SW 1271 (cell line): ENCODE measurements at places on chromosomes 13 and 19.

GRCh38 chr19:55146078-55146704 is 2.8 kb downstream of the TNNT1 start:
- DNase-seq: peak; percentile 37

- no peak for DNase-seq
Measured at GRCh38 chr19:11306337-11306736, 10.4 kb downstream of the TSPAN16 start.

- DNase-seq: no peak
Measured at GRCh38 chr13:113636266-113636963, 21.6 kb downstream of the ATP4B start.

- no peak for DNase-seq
Measured at GRCh38 chr19:1953037-1953436, 12.1 kb downstream of the CSNK1G2 start.

DNA sequence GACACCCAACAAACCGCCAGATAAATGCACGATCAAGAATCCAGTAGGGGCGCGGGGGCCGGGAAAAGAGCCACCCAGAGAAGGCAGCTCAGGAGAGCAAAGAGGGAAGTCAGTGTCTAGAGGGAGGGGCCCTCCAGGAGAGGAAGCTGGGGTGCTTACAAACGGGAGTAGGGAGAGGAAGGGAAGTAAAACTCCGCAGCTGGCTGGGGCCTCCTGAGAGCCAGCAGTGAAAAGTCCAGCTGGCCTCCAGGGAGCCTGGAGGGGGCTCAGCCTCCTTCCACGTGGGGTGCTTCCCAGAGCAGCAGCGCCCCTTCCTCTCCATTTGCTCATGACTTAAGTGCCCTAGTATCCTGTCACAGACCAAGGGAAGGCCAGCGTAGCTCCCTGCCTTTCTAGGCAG is 51.8 kb downstream of the TMED1 start:
- DNase-seq: no peak

DNA sequence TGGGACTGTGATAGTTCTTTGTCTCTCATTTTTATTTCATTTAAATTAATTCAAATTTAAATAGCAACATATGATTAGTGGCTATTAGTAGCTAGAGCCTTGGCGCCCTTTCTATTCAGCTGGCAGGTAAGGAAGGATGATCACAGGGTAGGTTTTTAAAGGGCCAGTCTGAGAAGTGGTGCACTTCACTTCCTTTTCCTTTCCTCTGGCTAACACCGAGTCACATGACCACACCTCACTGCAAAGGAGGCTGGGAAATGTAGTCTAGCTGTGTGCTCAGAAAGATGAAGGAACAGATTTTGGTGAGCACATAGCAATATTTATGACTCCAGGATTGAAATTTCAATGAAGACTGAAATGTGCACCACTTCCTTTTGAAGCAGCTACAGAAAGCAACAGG is 128.7 kb downstream of the TSHZ3 start:
- peak; percentile 37 for DNase-seq

GRCh38 chr13:29935309-29935981 is 85.0 kb upstream of the UBL3 start:
- DNase-seq: no peak

DNA sequence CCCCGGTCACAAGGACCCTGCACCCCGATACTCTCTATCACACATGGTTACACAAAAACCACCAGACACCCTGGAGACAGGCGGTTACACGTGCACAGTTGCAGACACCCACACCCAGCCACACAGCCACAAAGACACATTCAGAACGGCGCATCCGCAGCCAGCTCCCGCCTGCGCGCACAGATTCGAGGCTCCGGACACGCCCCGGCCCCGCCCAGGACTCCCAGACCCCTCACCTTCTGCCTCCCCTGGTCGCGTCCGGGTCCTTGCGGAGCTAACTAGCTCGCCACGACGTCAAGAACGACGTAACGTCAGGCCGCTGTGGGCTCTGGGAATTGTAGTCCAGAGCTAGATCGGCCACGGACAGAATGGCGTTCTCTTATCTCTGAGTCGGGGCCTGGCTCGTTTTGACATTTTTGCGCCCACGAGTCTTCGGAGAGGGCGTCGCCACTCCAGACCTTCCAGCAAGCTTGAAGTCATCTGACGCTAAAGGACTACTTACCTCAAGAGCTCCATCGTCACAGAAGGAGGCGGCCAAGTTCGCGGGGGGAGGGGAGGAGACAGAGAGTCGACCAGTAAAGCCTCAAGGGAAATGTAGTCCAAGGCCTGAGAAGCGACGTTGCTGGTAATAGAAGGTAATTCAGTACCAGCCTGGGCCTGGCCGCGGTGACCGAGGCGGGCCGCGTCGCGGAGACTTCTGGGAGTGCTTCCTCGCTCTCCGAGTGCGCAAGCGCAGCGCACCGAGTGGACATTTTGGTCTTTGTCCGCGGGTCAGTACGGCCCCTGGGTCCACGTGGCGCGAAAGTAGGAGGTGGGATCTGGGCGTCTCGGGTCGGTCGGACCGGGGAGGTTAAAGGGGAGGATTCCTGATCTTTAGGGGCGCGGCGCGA is at the start of the genes ZNF146 and ZNF565:
Gene ZNF146, plus strand, starts transcription at position 721 of the 890 bp plus-strand sequence. CDS start 21,335 bp downstream, outside the sequence.
Gene ZNF565, minus strand, starts transcription at position 280 of the 890 bp plus-strand sequence. CDS start 12,680 bp downstream, outside the sequence.
- peak; percentile 97 for DNase-seq

DNA sequence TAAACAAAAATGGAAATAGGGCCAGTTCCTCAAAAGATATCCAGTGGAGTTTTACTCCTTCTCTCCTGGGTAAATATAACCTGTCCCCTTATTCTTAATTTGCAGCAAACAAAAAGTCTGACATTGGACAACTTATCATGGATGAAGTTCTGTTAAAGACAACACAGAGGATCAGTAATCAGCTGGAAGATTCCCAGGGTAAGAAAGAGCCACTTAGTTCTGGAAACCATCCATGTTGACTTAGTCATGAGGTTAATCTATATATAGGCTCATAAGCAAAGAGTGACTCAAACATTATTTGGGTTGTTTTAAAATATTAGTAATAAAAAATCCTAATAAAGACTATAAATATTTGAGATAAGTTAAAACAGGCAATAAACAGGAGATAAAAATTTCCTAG is 40.5 kb upstream of the EBPL start:
- DNase-seq: no peak

- DNase-seq: no peak
Measured at GRCh38 chr13:105290596-105290995, 1244.9 kb downstream of the EFNB2 start.

- no peak for DNase-seq
Measured at GRCh38 chr13:50745542-50746115, 97.9 kb downstream of the DLEU7 start.

- DNase-seq: no peak
Measured at GRCh38 chr19:42548552-42548951, 20.3 kb upstream of the CEACAM1 start.

- DNase-seq: no peak
Measured at GRCh38 chr13:112938680-112939079, 30.3 kb upstream of the MCF2L start.

DNA sequence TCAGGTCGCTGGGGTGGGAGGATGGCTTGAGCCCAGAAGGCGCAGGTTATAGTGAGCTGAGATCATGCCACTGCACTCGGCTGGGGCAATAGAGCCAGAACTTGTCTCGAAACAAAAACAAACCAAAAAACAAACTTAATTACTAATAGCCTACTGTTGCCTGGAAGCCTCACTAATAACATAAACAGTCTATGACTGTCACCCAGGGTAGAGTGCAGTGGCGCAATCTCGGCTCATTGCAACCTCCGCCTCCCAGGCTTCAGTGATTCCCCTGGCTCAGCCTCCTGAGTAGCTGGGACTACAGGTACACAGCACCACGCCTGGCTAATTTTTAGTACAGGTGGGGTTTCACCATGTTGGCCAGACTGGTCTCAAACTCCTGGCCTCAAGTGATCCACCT is 18.0 kb downstream of the CATSPERD start:
- DNase-seq: no peak

- no peak for DNase-seq
Measured at GRCh38 chr13:27968316-27969081, 616 bp downstream of the CDX2 start.

DNA sequence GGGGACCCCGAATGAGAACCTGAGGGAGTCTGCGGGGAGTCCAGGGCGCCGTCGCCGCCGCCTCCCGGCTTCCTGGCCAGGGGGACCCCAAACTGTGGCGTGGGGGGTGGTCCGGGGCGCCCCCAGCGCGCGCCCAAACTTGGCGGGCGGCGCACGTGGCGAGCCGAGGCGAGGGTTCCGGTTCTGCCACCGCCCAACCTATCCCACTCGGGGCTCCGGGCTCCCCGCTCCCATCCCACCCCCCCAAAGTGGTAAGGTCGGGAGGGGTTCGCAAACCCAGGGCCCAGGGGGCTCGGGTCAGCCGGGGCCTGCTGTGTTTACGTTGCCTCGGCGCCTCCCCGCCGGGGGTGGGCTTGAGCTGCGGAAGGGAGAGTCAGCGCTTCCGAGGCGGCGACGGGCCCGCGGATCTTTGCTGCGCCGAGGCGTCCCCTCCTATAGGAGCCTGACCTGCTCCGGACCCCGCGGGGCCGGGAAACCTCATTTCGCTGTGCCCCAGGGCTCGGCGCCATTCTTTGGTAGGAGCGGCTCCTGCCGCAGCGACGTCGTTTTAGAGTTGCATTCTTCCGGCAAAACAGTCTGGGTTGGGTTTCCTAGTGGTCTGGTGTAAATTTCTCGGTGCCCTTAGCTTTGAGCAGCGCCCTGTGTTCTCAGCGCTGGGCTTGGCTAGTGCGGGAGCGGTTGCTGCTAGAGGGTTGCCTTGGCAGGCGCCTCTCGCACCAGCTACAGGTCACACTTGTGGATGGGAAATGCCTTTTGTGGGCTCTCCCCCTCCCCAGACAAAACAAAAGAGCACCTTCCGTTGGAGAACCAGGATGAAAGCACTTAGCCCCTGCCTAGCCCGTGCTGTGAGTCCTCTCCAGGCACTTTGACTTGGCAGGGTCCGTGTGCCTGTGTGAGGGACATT is 1.2 kb downstream of the DAZAP1 start:
- no peak for DNase-seq

DNA sequence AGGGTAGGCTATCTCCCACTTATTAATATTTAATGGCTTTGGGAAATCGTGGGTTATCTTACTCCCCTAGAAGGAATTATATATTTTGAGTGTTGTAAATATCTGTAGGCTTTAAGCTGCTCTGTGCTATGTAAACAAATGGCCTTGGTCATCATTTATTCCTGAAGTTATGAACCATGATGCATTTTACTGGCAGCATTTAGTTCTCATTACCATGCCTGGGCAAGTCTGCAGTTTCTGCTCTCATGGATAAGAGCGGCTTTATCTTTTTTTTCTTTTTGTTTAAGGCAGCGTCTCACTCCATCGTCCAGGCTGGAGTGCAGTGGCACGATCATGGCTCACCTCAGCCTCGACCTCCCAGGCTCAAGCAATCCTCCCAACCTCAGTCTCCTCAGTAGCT is 156.1 kb downstream of the IRS2 start:
- no peak for DNase-seq

- no peak for DNase-seq
Measured at GRCh38 chr13:30832845-30833332, 73.2 kb upstream of the MEDAG start.

DNA sequence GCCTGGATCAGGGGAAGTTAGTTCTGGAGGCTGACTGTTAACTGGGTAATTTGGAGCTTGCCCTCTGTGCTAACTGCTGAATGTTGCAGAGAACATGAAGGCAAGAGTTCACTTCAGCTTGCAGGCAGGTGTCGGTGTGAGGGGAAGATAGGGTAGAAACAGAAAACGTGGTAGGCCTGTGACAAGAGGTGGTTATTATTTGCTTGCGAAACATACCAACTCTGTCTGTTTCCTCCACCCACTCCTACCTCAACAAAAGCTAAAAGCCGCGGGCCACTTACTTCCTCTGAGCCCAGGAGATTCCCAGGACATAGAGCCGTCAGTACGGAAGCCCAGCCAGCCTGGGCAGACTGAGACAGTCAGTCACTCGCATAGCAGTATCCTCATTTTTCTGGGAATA is 119.2 kb upstream of the ABCC4 start:
- DNase-seq: no peak

DNA sequence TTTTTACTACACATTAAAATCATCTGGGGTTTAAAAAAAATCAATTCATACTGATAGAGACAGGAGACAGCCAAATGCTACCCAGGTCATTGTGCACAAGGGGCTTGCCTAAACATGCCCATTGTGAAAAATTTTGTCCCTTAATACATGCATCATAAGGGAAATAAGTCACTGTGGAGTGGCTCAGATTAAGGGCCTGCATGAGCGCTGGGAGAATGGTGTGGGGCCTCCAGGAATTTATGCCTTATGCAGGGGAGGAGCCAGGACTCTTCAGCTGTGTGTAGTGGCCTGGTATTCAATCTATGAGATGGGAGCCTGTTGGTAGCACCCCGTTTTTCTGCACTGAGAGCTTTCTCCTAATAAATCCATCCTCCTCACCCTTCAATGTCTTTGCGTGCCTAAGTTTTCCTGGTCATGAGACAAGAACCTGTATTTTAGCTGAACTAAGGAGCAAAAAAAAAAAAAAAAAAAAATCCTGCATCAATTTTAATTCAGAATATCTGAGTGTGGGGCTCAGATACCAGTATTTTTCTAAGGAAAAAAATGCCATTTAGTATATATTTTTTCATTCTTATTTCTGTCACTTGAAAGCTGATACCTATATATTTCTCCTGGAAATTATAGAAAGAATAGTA is 997.6 kb upstream of the ATXN8OS start:
- DNase-seq: no peak

GRCh38 chr13:40271271-40271885 is 395.1 kb downstream of the FOXO1 start:
- DNase-seq: no peak

DNA sequence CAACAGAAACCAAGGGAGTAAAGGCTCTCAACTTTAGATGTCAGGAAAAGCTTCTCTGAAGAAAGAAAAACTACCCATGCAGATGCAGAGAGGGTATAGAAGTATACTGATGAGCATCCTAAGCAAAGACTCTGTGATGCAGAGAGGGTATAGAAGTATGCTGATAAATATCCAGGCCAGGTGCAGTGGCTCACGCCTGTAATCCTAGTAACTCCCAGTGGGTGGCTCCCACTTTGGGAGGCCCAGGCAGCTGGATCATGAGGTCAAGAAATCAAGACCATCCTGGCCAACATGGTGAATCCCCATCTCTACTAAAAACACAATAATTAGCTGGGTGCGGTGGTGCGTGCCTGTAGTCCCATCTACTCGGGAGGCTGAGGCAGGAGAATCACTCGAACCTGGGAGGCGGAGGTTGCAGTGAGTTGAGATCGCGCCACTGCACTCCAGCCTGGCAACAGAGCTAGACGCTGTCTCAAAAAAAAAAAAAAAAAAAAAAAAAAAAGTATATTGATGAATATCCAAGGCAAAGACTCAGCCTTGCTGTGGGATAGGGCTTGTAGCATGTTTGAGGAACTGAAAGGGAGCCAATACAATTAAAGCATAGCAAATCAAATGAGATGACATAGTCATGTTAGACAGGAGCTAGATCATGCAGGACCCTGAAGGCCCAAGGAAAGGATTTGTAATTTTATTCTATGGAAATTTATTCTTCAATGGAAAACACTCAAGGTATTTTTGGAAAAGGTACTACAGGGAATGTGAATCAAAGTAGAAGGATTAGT is 14.9 kb downstream of the UBL3 start:
- DNase-seq: no peak

- DNase-seq: no peak
Measured at GRCh38 chr13:29279356-29280254, 315.9 kb downstream of the SLC7A1 start.

- no peak for DNase-seq
Measured at GRCh38 chr19:30621326-30621920, 249.2 kb downstream of the ZNF536 start.
